ENCODE measurements at places on chromosomes 16 and 17. TPM values are rescaled to one million over a fixed set of nuclear protein-coding genes. Genes with fewer than 3 reads are reported as not detected.

The SLC16A6 gene
- 0.73 TPM for total RNA-seq

The ZNF594 gene
- total RNA-seq = 5.1 TPM

The SRCIN1 gene
- total RNA-seq = not detected

The ETV4 gene
- 10.7 TPM for total RNA-seq

The KRT17 gene
- total RNA-seq = 1.2 TPM

The GRAP gene
- total RNA-seq = 0.20 TPM

The RTN4RL1 gene
- total RNA-seq = 0.20 TPM

The TPSG1 gene
- not detected for total RNA-seq

The TBC1D3L gene
- 1.4 TPM for total RNA-seq

The P2RX1 gene
- not detected for total RNA-seq

The SLC38A8 gene
- not detected for total RNA-seq

The ZNF668 gene
- total RNA-seq = 15.2 TPM

The HNF1B gene
- total RNA-seq = not detected

The ACAP1 gene
- 2.2 TPM for total RNA-seq

The PARD6A gene
- 0.59 TPM for total RNA-seq

The CSH1 gene
- not detected for total RNA-seq

The TEDC2 gene
- total RNA-seq = 6.2 TPM

The TTYH2 gene
- total RNA-seq = 6.5 TPM

The AARS1 gene
- 97.7 TPM for total RNA-seq

The ASPA gene
- total RNA-seq = 1.1 TPM

The MIF4GD gene
- 4.7 TPM for total RNA-seq

The CDC42EP4 gene
- 40.1 TPM for total RNA-seq

The DNAJC7 gene
- 64.3 TPM for total RNA-seq

The PLA2G10 gene
- not detected for total RNA-seq

The CA7 gene
- not detected for total RNA-seq

The CES5A gene
- not detected for total RNA-seq

The MGAT5B gene
- total RNA-seq = 0.37 TPM
